ENCODE measurements at places on chromosomes 7 and 10.

DNA sequence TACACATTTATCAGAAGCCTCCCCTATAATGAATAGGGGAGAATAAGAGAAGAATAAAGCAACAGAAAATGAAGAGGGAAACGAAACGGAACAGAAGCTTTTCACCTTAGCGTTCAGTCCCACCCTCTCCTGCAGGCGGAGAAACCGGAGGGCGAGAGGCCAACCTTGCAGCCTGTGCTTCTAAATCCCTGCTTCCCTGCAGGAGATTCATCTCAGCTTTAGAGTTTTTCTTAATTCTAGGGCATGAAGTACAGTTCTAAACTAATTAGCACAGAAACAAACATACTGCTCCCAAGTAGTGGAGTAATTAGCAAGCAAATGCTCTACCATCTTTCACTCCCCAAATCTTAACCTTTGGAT is 107.2 kb downstream of the CUBN start:
- no peak for DNase-seq

GRCh38 chr7:32335107-32335506 is 155.1 kb downstream of the LSM5 start:
- DNase-seq, result no peak

GRCh38 chr10:95653895-95654294 is 2.6 kb downstream of the ALDH18A1 start:
- DNase-seq, result no peak

GRCh38 chr10:12201543-12201942 is 5.6 kb downstream of the CDC123 start:
- DNase-seq, result no peak

- DNase-seq, result no peak
These were observed 608.3 kb upstream of the FOXK1 start for GRCh38 chr7:4073750-4074149.
